CD14-positive monocyte (primary cell): ENCODE measurements at places on chromosomes 5 and 9.

DNA sequence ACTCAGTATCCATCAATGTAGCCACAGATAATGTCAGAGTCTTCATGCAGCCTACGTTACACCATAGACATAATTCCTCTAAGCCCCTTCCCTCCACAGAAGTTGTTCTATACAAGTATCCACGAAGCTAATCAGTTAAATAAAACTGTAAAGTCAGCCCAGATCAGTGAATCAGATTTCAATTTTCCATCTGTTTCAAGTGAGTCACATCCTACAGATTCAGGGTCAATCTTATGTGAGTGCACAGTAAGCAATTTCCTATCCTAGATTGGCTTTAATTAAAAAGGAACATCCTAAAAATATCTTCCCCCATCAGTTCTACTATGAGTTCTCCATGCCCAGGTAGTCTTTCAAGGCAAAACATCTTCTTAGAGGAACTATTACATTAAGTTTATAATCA is 402.5 kb downstream of the EFNA5 start:
- no peak for DNase-seq

DNA sequence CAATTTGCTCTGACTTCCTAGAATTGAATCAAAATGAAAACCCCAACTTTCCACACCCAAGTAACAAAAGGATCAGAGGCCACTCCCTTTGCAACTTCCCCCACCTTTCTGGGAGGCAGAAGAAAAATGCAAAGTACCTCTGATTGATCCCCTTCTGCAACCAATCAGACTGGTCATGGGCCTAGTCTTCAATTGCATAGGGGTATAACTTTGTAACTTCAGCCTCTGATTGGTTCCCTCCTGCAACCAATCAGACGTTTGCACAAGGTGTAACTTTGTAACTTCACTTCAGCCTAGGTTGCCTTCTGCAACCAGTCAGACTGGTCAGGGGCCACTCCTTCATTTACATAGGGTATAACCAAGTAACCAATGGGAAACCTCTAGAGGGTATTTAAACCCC is 38.3 kb upstream of the CNOT6 start:
- DNase-seq, result no peak

- DNase-seq, result no peak
Observed at GRCh38 chr9:93306081-93306480, 122.1 kb downstream of the WNK2 start.

- DNase-seq, result no peak
Observed at GRCh38 chr9:110371411-110372007, 33.8 kb upstream of the TXNDC8 start.

DNA sequence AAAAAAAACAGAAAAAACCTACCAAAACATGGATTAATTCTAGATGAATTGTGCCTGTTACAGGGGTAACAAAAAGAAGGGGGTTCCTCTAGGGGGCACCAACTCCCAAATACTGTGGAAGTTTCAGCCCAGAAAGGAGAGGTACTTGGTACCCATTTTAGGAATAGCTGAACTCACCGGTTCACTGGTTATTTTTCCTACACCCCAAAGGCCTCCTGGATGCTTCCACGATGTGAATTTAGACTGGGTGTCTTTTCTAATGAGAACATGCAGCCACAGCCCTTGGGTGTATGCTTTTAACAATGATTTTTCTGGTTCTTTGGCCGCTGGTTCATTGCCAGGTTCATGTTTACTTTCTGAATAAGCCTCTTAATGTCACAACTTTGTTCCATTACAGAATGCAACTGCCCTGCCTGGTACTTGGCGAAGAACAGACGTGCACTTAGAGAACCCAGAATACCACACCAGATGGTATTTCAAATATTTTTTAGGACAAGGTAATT is 46.7 kb downstream of the GARNL3 start:
- DNase-seq, result no peak

- no peak for DNase-seq
Observed at GRCh38 chr5:109250080-109250479, 159.7 kb downstream of the PJA2 start.

- no peak for DNase-seq
Observed at GRCh38 chr5:57317341-57317740, 143.5 kb downstream of the GPBP1 start.

DNA sequence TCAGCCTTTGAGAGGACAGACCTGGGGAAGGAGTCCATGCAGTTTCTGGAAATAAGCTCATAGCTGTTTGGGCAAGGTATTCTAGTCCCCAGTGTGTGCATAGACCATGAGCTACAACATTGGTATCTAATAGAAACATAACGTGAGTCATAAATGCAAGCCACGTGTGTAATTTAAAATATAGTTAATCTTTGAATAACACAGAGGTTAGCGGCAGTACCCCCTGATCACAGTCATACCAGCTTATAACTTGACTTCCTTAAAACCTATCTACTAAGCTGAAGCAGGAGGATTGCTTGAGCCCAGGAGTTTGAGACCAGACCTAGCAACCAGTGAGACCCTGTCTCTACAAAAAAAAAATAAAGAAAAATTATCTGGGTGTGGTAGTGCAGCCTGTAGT is 46.4 kb upstream of the CPEB4 start:
- DNase-seq, result no peak
